ENCODE measurements at places on chromosomes 6 and 20.

DNA sequence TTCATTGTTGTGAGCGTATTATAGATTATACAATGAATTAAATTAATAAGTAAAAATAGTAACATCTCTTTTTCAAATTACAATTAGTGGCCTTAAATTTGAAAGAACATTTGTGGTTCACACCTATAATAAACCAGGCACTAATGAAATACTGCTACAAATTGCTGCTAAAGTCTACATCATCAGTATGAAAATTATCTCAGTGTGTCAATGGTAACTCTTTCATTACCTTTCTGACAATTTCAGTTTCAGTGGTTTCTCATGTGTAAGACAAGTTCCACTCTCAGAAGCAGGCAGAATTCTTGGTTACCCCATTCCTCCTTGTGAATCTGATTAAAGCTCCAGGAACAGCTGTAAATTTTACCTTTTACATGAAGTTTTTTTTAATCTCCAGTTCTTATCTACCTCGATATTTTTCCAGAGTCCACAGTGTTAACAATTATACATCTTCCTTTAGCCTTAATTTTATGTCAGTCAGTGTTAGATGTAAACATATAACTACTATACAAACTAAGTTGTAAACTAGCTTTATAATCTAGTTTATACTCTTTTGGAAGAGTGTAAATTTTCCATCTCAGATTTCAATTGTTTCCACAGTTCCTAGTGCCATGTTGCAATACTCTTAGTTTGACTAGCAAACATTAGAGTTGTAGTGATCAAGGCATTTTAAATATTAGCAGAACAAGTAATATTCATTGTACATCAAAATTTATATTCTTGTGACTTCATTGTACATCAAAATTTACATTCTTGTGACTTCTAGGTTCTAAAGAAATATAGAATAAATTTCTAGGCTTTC, 1038.4 kb downstream of the EPHA7 start:
- no peak for DNase-seq

DNA sequence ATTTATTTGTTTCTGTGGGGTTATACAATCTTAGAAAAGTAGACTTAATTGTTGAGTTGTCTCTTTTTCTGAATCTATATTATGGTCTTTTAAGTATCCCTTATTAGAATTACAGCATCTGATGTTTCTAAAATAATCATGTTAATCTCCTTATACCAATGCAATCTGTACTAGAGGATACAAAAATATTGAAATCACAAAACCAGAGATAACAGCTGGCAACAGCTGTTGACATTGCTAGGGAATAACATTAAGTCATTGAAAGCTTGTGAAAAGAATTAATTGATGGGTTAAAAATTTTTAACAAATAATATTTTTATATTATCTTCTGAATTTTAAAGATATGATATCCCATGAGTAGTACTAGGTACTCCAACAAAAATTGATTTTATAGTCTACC, 162.6 kb downstream of the COL19A1 start:
- no peak for DNase-seq

DNA sequence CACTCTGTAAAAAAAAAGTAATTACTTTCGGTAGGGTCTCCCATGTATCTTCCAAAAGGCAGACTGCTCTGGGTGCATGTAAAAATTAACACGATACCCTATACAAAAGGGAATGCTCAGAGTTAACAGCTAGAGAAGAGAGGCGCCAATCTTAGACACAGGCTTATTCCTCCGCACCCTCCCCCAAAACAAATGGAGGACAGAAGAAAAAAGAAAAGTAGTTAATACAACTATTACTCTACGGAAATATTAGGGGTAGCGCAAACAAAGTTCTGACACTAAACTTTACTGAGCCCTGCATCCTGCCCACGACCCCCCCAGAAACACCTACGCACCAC, 331 bp upstream of the UFL1 start:
- peak; percentile 67 for DNase-seq

DNA sequence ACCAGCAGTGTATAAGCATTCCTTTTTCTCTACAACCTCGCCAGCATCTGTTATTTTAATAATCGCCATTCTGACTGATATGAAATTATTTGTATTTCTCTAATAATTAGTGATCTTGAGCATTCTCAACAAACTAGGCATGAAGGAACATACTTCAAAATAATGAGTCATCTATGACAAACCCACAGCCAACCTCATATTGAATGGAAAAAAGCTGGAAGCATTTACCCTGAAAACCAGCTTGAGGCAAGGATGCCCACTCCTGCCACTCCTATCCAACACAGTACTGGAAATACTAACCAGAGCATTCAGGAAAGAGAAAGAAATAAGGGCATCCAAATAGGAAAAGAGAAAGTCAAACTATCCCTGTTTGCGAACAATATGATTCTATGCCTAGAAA, 390.6 kb upstream of the ID4 start:
- no peak for DNase-seq

Measured in NCI-H1105 treated with DMSO at 0.1 percent for 48 hours (cell line).